Activated T-cell treated with anti-CD3 and anti-CD28 coated beads, Interleukin-2, amount 50 U/mL, for 72 hours (primary cell): ENCODE measurements at places on chromosomes 2 and 18. TPM values are rescaled to one million over a fixed set of nuclear protein-coding genes. Genes with fewer than 3 reads are reported as not detected.

CABLES1 gene
- total RNA-seq, result 5.5 TPM

DNA sequence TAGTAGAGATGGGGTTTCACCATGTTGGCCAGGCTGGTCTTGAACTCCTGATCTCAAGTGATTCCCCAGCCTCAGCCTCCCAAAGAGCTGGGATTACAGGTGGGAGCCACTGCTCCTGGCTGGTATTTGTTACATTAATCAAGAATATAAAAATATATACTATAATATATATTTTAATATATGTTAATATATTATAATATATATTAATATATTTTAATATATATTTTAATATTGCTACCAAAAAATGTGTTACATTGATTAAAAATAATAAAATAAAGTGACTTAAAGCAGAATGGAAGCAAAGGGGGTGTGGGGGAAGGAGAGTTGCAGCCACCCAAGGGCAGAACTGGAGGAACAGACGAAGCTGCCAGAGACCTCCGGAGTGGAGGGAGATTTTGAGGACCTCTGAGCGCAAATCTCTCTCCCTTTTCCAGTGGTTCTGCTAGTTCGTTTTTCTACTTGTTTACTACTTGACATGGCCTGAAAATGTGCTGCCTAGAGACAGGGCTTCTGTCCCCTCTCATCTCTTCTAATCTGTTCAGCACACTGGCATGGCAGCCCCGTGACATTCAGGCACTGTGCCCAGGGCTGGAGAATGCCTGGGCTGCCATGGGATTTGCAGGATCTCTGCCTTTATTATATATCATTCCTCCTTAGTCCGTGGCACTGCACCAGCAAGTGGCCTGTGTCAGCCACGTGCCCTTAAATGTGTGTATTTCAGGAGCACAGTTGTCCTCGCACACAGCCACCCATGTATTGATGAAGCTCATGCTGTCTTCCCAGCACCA lies 47.9 kb upstream of the RAB12 start:
- DNase-seq, result no peak
- H3K27me3 ChIP-seq, result peaks cover 6% of the 10 kb centered on the region
- H3K27ac ChIP-seq, result no peak overlapping the region

- no peaks in the 10 kb centered on the region for H3K4me1 ChIP-seq
- H3K27ac ChIP-seq, result no peak overlapping the region
- H3K36me3 ChIP-seq, result no peaks in the 10 kb centered on the region
- DNase-seq, result no peak
Observed at GRCh38 chr18:42268798-42269197, 313.8 kb downstream of the PIK3C3 start.

DNA sequence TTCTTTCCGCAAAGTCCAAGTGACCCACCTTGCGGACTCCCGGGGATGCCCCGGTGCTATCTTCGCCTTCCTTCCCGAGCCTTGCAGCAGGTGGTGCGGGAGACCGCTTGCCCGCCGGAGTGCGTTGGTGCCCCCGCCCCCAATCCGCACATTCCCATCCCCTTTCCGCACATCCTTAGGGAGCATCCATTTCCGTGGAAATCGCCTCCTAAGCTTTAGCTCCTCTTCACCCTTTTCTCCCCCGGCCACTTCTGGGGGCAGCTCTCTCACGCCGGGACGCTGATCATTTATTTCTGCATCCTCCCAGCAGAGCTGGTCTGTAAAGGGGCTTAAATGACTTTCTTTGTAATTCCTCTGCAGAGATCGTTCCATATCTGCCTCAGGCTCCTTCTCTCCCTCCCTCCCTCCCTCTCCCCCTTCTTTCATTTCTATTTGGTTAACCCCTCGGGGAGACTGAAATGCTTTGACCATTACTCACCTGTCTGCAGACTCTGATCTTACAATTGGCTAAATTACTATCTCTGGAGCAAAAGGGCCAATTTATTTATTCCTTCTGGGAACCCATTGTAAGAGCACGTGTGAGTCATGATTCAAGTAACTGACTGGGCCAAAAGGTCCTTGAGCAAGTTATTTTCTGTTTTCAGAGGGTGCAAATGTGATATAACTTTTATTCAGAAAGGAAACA lies 1.3 kb upstream of the LYPD1 start:
- H3K36me3 ChIP-seq, result peaks cover 5% of the 10 kb centered on the region
- peaks cover 37% of the 10 kb centered on the region for H3K27me3 ChIP-seq
- H3K27ac ChIP-seq, result no peak overlapping the region
- H3K4me3 ChIP-seq, result peak overlapping the region; percentile 35
- no peak for DNase-seq

DNA sequence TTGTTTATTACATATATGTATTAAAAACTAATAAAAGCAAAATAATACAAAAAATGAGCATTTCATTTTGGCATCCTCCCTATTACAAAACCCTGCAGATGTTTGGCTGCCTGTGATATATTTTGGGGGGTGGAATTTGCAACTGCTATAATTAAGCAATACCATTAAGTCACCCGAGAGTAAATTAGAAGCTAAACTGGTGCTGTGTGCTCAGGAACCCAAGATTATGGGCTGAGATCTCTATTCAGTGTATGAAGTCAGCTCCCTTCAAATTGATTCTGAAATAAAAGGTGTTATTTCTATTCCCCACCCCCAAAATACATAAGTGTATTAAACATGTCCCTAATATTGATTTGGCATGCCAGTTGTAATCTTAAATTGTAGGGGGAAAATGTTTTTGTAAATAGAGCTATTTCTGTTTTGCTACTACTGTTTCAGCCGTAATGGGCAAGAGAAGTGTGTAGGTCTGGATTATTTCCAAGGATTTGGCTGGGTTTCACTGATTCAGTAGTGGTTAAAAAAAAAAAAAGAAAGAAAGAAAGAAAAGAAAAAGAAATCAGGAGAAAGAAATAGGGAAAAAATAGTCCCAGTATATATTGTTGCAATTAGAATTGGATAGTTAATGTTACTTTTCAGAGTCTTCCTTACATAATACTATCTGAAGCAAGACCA lies 110.9 kb downstream of the SS18 start:
- no peak overlapping the region for H3K27ac ChIP-seq
- H3K4me3 ChIP-seq, result no peak overlapping the region
- no peak for DNase-seq
- H3K4me1 ChIP-seq, result no peaks in the 10 kb centered on the region
- H3K36me3 ChIP-seq, result no peaks in the 10 kb centered on the region

DNA sequence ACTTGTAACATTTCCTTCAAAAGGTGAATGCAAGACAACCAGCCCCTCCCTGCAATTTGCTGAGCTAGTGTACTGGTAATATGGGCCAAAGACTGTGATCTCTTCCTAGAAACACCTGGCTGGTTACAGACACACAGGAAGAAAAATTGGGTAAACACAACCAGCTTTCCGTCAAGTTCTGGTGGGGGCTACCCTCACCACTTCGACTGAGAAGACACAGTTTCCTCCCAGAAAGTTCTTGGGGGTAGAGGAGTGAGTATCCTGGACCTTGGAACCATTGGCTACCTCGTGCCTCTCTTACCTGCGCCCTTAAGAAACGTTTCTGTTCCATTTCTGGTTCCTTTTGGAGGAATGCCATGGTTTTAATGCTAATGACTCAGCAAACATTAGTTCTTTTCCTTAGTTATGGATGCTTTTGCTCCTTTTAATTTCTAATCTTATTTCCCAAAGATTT lies 120.9 kb upstream of the DLX2 start:
- peaks cover 29% of the 10 kb centered on the region for H3K4me1 ChIP-seq
- DNase-seq, result no peak
- H3K4me3 ChIP-seq, result no peak overlapping the region
- no peaks in the 10 kb centered on the region for H3K27me3 ChIP-seq
- H3K36me3 ChIP-seq, result no peaks in the 10 kb centered on the region
- no peak overlapping the region for H3K27ac ChIP-seq
